Adrenal gland (tissue), 19 donors: ENCODE measurements at places on chromosomes 11 and 22. TPM values are rescaled to one million over a fixed set of nuclear protein-coding genes. Genes with fewer than 3 reads are reported as not detected.

RFPL2 gene
- total RNA-seq, result not detected

C11orf68 gene
- 19.7 TPM for total RNA-seq

TCN2 gene
- total RNA-seq, result 108 TPM

FAM227A gene
- 0.97 TPM for total RNA-seq

SLC22A8 gene
- total RNA-seq, result not detected

CAPN1 gene
- total RNA-seq, result 141 TPM

MUC15 gene
- not detected for total RNA-seq

RTN4RL2 gene
- 0.49 TPM for total RNA-seq

RIMBP3B gene
- total RNA-seq, result not detected

C11orf87 gene
- total RNA-seq, result 0.14 TPM

TSPAN32 gene
- 1.1 TPM for total RNA-seq

OR52N4 gene
- not detected for total RNA-seq

OR4S1 gene
- not detected for total RNA-seq
